ENCODE measurements at places on chromosomes 7 and 10.

DNA sequence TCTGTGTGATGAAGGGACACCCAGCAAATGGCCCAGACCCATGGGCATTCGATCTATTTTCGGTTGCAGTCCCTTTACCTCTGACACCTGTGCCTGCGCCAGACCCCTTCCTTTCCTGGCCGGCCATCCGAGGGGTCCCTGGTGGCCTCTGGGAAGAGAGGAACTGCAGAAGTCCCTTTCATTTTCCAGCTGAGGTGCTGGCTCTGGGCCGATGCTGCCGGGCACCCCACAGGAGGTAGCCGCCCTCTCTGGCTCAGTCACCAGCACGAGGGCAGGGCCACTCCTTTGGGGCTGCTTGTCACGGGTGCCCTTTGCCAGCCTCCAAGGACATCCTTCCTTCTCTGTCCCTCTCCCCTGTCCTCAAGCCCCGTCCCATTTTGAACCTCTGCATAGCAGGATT, 4.2 kb upstream of the ELN start:
- DNase-seq: no peak

DNA sequence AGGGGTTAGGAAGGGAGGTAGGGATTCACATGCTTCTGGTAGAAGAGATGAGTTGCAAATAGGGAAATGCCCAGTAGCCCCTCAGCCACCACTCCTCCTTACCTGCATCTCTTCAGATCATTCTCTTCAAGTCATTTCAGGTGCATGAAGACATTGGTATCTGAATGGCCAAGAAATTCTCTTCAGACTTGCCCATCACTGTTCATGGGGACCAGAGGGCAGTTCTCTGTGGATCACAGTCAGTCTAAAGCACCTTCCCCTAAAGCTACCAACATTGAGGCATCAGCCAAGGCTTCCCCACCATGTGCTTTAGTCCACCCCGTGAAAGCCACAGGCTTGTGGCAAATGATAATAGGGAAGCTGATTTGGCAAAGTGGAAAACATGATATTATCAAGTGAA, 319.4 kb upstream of the ZNF32 start:
- DNase-seq: no peak

GRCh38 chr7:9698375-9698774, 1265.0 kb downstream of the NXPH1 start:
- DNase-seq: no peak

DNA sequence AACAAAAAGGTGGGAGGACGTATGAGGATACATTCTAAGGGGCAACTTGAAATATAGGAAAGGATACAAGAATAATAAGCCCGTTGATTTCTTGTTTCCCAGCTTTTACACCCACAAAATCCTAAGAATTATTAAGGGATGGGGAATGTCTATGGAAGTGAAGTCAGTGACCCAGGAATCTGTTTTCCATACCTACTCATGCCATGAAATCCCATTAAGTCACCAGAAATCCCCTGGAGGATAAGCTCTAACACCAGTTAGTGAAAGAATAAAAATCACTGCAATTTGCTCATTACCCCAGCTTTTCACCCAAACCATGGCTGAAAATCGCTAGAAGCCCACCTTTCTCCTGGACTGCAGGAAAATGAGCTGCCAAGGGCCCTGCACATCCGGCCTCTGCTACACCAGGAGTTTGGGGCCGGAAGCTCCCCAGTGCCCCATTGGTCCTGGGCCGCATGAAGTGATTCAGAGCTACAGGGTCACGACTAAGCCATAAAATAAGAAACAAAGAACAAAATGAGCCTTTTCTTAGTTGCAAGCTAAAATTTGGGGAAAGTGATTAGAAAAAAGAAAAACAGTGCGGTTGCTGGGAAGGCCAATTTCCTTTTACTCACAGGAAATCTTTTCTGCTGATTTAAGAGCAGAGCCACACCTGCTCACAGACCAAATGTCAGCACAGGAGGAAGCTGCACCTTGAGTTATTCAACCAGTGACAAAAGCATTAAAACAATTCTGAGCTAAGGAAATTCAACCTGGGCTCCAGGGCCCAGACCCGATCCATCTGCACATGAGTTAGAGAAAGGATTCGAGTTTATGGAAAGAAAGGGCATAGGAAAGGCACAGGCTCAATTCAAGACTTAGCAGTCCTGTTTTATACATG, 40.3 kb downstream of the HIPK2 start:
- no peak for DNase-seq

DNA sequence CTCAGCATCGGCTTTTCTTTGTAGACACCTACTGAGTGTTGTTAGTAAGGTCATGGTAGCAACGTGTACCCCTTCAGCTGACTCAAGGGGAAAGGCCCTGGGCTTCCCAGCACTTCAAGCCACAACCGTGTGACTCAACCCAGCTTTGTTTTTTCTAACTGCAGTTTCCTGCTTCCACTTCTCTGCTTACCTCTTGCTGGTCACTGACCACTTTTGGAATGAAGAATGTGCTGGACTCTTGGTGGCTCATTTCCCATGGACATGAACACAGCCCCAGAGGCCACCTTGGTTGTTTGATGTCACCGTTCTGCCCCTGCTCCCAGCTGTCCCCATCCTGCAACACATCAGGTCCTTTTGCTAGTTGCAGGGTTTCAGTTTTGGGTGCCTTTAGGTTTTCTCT, 69.5 kb upstream of the ZNF438 start:
- no peak for DNase-seq

DNA sequence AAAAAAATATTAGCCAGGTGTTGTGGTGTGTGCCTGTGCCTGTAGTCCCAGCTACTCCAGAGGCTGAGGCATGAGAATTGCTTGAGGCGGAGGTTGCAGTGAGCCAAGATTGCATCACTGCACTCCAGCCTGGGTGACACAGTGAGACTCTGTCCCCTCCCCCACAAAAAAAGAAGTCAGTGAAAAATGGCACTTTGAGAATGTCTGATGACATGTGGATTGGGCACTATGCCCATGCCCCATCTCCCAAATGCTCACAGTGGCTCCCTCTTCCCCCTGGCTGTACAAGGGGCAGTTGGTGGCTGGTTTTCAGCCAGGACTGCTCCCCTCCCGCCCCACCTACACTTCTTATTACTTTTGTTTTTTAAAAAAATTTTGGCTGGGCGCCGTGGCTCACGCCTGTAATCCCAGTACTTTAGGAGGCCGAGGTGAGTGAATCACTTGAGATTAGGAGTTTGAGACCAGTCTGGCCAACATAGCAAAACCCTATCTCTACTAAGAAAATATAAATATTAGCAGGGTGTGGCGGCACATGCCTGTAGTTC, 26.1 kb downstream of the IL15RA start:
- no peak for DNase-seq

GRCh38 chr7:130500463-130500862, 8.6 kb downstream of the MEST start:
- no peak for DNase-seq

DNA sequence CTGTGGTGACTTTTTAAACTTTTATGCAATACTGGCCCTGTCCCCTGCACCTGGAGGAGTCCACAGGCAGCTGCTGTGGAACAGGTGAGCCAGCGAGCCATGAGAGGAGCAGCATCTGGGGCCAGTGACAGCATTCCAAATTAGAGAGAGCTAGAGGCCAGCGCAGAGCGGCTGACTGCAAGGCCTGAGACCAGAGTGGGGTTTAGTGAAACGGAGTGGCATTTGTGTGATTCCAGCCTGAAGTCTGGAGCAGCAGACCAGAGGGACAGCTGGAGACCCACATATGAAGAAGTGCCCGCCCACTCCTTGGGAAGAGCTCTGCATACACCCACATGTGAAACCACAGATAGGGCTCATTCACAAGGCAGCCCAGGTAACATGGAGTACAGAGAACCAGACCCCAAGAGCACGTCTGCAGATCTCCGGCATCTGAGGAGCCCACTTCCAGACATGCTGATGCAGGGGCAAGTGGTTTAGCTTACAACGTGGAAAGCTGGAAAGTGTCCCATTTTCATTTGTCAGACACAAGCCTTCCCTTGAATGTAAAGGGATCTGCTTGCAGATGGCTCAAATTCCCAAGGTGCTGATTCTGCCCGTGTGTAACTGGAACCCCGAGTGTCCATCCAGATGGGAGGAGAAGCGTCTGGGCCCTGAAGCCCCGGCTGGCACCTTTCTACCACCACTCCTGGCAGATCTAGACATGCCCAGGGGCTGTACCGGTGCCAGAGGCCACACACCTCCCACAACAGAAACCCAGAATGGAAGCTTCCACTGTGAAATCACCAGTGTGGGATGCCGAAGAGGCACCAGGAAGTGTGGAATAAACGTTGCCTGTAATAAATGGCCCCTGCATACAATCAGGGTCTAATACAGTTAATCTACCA, 256.0 kb upstream of the TCERG1L start:
- no peak for DNase-seq

DNA sequence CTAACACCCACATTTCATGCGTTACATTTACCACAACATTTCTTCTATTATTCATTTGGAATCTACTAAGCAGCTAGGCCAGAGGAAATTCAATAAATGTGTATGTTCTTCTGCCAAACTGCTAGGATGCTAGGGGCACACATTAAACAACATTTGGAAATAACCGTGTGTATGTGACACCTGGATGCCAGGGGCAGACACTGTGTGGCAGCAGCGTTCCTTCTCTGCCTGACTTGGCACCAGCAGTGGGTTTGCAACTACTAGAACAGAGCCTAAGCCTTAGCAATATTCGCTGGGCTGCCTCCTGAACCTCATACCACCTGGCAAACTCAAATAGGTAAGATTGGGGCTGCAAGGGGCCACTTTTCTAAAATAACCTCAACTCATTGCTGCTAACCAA, 182.1 kb downstream of the CHCHD3 start:
- no peak for DNase-seq

DNA sequence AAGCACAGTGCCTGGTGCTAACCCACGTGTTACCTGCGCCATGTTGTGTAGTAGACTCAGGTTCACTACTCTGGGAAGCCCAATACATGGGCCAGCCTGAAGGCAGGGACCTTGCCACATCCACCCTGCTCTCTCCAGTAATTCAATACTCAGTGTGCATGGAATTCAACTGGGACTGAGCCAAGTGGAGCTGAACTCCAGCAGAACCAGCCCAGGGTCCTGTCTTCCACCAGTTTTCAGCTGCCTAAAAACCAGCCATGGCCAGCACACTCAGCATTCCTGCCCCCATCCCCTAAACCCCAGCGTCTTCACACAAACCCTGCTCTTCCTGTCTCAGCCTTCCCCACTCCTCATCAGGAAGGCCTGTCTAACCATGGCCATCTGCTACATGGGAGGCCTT, 15.4 kb downstream of the FGF8 start:
- DNase-seq: no peak

DNA sequence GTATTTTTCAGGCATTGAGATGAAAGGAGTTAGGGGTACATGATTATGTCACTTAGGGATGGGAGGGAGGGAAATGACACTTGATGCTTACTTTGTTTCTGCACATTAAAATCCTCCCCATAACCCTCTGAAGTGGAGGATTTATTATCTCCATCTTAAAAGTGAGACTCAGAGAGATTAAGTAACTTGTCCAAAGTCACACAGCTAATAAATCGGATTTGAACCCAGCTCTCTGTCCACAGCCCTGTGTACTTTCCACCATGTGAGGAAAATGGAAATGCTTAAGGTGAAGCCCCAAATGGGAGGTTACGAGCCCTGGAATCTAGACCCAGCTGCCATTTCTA, 58.6 kb downstream of the HK1 start:
- no peak for DNase-seq

DNA sequence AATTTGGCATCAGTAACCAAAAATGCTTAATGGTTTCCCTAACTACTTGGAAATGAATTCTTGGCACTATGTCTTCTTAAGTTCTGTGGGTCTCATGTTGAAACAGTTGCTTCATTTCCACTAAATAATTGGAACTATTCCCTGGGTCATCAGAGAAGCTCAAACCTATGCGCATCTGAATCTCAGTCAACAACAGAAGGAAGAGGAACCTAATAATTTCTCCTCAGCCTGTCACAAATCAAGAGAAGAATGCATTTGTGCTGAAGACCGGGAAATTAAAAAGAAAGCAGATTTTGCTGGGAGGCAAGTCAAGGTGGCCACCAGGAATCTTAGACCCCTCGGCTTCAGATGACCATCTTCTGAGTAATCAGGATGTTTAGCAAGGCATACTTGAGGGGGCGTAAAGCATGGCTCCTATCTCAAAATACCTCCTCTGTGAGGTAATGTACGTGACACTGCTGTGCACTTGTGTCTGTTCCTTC, 41.4 kb downstream of the TOMM7 start:
- DNase-seq: no peak

DNA sequence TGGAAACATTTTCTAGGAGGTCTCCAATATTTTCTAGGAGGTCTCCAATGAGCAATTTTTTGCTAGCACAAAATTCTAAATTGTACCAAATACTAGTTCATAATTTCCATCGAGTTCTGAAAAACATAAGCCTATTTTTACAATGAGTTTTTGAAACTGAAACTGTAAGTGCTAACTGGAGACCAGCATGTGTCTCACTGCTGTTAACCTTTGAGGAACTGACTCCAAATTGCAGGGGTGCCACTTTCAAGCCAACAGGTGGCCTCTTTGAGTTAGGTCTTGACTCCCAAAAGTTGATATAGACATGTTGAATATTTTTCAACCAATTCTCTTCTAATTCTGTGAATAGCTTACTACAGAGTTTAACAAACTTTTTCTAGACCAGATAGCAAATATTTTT, 58.8 kb downstream of the CAV1 start:
- DNase-seq: no peak

GRCh38 chr10:10498781-10499180, 518.9 kb upstream of the CELF2 start:
- no peak for DNase-seq

DNA sequence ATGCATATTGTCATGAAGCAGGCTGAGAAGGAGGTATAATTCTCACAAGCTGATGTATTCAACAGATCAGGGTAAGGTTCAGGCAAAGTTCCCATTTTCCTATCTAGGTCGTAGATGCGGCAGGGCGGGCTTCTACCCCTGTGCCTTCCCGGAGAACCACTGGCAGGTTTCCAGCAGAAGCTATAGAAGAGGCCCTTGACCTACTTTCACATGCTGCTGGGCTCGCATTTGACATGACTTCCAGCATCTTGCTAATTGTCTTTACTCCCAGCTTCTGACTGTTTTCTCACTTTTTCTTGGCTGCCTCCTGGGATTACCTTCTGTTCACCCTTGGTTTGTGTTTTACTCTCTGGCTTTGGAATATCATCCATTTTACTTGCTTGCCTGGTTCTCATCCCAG, 32.6 kb upstream of the ORC5 start:
- DNase-seq: no peak
